Urinary bladder (tissue), 4 donors: ENCODE measurements at places on chromosomes 3 and 15. TPM values are rescaled to one million over a fixed set of nuclear protein-coding genes. Genes with fewer than 3 reads are reported as not detected.

The TMEM212 gene
- total RNA-seq = not detected

The SLC6A1 gene
- total RNA-seq = 3.2 TPM

The ST8SIA2 gene
- total RNA-seq = 2.2 TPM

The AMT gene
- 6.7 TPM for total RNA-seq

The IQCF5 gene
- total RNA-seq = not detected

The RIOX2 gene
- total RNA-seq = 44.7 TPM

The A4GNT gene
- not detected for total RNA-seq

The SEMA6D gene
- total RNA-seq = 35.6 TPM

The RAB6B gene
- total RNA-seq = 3.4 TPM

The CNTN3 gene
- 27.1 TPM for total RNA-seq

The HIGD2B gene
- not detected for total RNA-seq

The GUCA1C gene
- not detected for total RNA-seq

The HESX1 gene
- total RNA-seq = 2.3 TPM

The CPNE9 gene
- total RNA-seq = not detected

The CPNE4 gene
- 0.21 TPM for total RNA-seq

The SLC9C1 gene
- total RNA-seq = 1.9 TPM

The GOLGA6L7 gene
- not detected for total RNA-seq

The BFSP2 gene
- total RNA-seq = not detected

The CMC1 gene
- total RNA-seq = 20.5 TPM

The NIT2 gene
- total RNA-seq = 25.0 TPM

The RYR3 gene
- total RNA-seq = 10.5 TPM

The CHDH gene
- 0.58 TPM for total RNA-seq

The SLC12A8 gene
- 2.9 TPM for total RNA-seq

The ZNF774 gene
- 3.3 TPM for total RNA-seq

The FYCO1 gene
- total RNA-seq = 26.6 TPM

The STIMATE gene
- 11.8 TPM for total RNA-seq

The BNC1 gene
- 0.37 TPM for total RNA-seq

The CTXN2 gene
- total RNA-seq = not detected

The TRMT10C gene
- 32.5 TPM for total RNA-seq

The TPRG1 gene
- 6.2 TPM for total RNA-seq

The RASGRP1 gene
- total RNA-seq = 0.74 TPM

The ACAD9 gene
- 33.1 TPM for total RNA-seq

The COMMD4 gene
- 15.9 TPM for total RNA-seq

The CFAP20DC gene
- total RNA-seq = 4.3 TPM

The KBTBD13 gene
- total RNA-seq = 0.32 TPM

The ZNF619 gene
- 7.6 TPM for total RNA-seq

The ITIH1 gene
- not detected for total RNA-seq

The GP5 gene
- 0.90 TPM for total RNA-seq

The SPATA12 gene
- total RNA-seq = not detected

The PP2D1 gene
- not detected for total RNA-seq

The MNS1 gene
- 7.1 TPM for total RNA-seq

The REC114 gene
- total RNA-seq = not detected

The SLCO2A1 gene
- 3.0 TPM for total RNA-seq

The PPIP5K1 gene
- total RNA-seq = 20.7 TPM

The PLCH1 gene
- total RNA-seq = 3.2 TPM

The IL17RD gene
- total RNA-seq = 33.4 TPM

The TMCO5A gene
- total RNA-seq = not detected

The MYH15 gene
- 1.2 TPM for total RNA-seq
